ENCODE measurements at places on chromosomes 3 and 15.

DNA sequence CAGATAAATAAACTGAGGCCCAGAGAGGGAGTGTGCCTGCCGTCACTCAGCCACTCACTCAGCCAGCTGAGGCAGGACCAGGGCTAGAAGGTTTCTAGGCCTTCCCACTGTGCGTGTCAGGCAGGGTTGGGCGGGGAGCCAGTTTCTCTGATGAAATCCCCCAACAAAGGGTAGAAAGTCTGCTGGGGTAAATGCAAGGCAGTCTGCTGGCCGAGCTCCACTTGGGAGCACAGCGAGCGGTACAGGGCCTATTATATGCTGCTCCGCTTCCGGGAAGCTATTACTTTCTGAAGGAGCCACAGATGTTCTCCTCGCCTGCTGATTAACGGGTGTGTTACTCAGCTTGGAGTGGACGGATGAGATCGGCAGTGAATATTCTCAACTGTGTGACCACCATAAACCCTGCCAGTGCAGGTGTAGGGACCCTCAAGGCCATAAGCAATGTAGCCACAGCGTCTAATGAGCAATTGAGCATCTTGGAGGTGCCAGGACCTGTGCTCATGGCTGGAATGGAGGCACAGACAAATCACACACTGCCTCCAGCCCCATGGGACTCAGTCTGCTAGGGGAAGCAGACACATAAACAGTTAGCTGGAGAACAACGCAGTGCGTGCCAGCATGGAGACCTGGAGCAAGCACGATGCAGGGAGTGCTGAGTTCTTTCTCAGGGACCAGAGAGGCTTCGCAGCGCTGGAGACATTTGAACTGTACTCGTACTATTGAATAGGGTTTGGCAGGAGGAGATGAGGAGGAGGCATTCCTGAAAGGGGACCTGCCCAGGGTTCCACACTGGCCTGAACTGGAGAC, 42.1 kb downstream of the CORO2B start:
- DNase-seq, result no peak

- peak; percentile 15 for DNase-seq
Measured at GRCh38 chr3:24829011-24829581, 334.4 kb upstream of the THRB start.

DNA sequence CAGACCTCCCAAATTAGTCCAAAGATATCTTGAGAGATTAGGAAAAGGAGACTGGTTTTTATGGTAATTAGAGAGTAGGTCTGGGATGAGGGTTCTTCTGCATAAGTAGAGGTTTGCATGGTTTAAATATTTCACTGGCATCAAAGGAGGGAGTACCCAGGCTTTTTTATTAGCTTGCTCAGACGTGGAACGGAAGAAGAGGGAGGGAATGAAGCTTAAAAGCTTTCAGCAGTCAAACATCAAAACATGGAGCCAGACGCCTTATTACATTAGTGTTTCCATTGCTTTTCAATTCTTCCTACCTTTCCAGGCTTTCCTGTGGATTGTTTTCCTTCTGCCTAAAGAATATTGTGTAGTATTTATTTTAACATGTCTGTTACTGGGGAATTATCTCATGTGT, 342.1 kb upstream of the SOX2 start:
- no peak for DNase-seq

- no peak for DNase-seq
Measured at GRCh38 chr3:156579427-156579851, 24.5 kb upstream of the SSR3 start.

- no peak for DNase-seq
Measured at GRCh38 chr3:60160111-60160821, 1091.0 kb downstream of the FHIT start.

DNA sequence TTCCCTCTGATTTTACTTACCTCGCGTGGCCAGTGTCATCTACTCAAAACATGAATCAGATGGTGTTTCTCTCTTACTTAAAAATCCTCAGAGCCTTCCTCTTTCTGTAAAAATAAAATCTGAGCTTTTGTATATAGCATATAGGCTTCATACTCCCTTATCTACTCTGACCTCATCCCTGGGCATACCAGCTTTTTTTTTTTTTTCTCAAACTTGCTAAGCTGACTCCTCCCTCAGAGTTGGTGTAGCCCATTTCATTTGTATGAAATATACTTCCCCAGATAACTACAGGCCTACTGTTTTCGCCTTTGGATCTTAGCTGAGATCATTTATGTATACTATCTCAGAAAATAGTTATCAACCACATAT, 648.9 kb upstream of the ALCAM start:
- no peak for DNase-seq

- DNase-seq, result no peak
Measured at GRCh38 chr3:28800203-28800602, 451.6 kb upstream of the AZI2 start.

- no peak for DNase-seq
Measured at GRCh38 chr15:38844736-38845135, 280.1 kb upstream of the RASGRP1 start.

Measured in NCI-H1930 (cell line).